T1000 (cell line): ENCODE measurements at places on chromosomes 6 and 20.

- no peak for DNase-seq
Observed at GRCh38 chr6:151680846-151681432, 126.5 kb upstream of the ESR1 start.

- DNase-seq: no peak
Observed at GRCh38 chr6:4405621-4406212, 270.3 kb upstream of the ECI2 start.

GRCh38 chr6:33344701-33345697 is 27.5 kb upstream of the ZBTB22 start:
- peak; percentile 41 for DNase-seq

DNA sequence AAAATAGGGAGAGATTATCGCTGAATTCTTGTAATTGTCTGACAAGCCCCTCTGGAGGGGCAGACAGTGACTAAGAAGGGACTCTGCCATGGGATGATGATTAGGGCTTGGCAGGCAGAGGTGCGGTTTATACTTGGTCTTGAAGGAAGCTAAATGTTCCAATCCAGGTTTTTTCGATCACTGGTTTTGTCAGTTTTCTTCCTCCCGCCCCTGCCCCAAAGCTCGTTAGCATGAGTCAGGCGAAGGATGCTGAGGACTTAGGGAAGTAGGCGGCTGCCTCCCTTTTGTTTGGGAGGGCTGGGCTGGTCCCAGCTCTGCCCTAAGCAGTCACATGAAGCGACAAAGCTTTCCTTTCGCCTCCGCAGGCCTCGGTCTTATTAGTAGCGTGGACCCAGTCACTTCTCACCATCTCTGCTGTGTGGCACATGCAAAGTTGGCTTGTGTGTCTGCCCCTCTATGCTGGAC is 314.2 kb downstream of the CDC5L start:
- DNase-seq: no peak
